ENCODE measurements at places on chromosomes 1 and 21.
A peak's percentile ranks its signal among the peaks of the same experiment; 100 is the strongest.

- no peak for DNase-seq
Observed at GRCh38 chr1:19690342-19690741, 25.7 kb downstream of the HTR6 start.

- no peak for DNase-seq
Observed at GRCh38 chr1:44024903-44025525, 6.2 kb downstream of the SLC6A9 start.

DNA sequence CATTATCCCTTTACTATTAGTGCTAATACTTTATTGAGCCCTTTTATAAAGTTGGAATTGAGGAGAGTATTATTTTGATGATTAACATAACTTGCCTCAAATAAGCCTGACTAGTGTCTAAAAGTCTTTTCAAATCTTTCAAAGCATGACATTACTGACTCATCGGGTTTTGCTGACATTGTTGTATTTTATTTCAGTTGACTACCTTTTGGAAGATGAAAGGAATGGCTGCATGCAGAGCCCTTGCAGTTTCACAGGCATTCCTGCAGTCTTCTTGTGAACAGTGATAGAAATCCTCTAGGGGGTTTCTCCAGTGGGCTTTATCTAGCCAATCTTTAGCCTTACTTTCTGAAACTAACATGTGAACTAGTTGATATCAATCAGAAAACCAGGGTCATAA, 43.0 kb upstream of the TMEM61 start:
- peak; percentile 41 for DNase-seq

DNA sequence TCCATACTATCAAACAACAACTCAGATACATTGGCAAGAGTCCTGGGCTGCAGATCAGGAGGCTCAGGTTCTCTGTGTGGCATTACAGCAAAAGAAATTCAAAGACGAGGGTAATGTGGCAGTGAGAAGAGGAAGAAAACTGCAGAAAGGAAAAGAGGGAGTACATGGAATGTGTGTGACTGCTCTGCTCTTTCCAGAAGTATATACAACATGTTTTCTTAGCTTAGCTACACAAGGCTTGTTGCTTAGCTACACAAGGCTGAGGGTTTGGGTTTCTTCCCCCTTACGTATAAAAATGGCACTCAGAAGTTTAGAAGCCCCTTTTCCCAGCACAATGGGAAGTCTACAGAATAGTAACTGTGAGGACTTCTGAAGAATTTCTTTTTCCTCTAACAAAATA, 86.0 kb downstream of the PRRX1 start:
- no peak for DNase-seq

- no peak for DNase-seq
Observed at GRCh38 chr1:50135716-50136115, 27.0 kb downstream of the ELAVL4 start.

- DNase-seq: no peak
Observed at GRCh38 chr21:21818898-21819297, 820.7 kb downstream of the NCAM2 start.
